NCI-H1436 treated with DMSO at 0.1 percent for 48 hours (cell line): ENCODE measurements at places on chromosomes 2 and 18.

GRCh38 chr2:121529439-121530211 is 1.1 kb upstream of the RNU4ATAC start:
- no peak for DNase-seq

- DNase-seq: no peak
Observed at GRCh38 chr18:2874765-2875164, 28.0 kb downstream of the EMILIN2 start.

GRCh38 chr2:127326289-127326945 is 32.5 kb upstream of the ERCC3 start:
- no peak for DNase-seq

DNA sequence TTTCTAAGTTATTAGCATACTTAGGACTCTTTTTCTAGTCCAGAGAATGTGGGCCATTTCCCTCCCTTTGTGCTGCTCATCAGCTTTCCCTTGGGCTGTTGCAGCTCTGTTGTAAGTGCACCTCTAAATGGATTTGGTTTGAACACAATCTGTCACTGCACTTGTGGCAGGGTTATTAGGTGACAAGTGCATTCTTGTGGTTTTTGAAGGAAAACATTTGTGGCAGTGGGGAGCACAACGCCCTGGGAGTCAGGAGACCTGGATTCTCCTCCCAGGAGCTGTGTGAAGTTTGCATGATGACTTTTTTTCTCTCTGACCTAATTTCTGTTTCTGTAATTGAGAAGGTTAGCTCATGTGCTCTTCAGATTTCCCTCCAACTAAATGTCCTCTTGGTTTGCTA is 630.9 kb upstream of the FAM98A start:
- no peak for DNase-seq

DNA sequence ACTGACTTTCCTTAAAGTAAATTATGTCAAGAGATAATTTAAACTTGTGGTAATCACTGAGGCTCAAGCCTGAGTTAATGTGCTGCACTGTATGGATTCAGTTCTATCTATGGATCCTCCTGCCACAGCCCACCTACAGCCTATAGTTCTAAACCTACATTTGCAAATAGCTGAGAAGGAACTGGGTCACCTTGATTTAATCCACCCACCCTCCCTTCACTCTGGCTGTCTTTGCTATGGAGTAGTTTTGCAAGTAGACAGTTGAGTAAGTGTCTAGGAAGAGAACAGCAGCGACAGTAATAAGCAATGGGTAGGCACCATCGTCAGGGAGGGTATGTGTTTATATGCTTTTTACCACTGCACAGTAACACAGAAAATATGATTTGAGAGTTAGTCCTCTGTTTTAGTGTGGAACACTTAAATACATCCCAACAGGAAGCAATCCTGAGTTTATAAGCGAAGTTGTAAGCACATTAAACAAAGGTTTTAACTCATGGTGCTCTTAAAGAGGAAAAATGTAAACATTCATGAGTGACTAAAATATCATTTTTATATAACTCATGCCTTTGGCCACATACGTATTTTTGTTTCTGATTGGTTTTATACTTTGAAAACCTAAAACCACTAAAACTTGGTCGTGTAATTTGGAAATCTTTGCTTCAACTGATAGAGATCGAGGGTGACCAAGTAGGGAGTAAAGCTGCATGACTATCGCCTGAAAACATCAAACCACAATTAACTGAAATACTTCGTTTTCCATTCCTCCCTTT is 36.3 kb upstream of the CHRNA1 start:
- no peak for DNase-seq

DNA sequence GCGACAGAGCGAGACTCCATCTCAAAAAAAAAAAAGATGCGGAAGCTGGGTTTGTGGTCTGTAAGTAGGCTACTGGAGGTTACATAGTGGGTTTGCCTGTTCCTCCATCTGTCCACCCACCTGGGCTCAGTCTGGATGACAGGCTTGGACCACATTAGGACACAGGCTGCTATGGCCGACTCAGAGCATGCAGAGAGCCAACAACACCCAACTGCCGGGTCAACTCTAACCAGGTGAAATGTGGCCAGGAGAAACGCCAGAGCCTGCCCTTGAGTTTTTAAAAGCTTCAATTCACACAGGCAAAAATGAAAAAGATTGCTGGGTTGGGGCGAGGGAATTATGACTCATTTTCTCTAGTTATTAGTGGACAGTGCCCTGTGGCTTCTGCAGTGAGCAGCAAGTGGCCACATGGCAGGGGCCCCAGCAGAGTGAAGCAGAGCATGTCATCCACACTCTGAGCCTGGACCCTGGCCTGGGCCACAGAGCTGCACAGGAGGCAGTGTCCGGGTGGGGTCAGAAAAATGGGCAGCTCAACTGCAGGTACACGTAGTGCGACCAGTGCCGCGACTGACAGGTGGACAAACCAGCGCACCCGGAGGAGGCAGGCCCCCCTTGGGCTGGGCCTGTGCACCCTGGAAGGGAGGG is 67.4 kb downstream of the BIN1 start:
- no peak for DNase-seq

GRCh38 chr2:236158969-236159777 is 9.0 kb downstream of the GBX2 start:
- DNase-seq: no peak

DNA sequence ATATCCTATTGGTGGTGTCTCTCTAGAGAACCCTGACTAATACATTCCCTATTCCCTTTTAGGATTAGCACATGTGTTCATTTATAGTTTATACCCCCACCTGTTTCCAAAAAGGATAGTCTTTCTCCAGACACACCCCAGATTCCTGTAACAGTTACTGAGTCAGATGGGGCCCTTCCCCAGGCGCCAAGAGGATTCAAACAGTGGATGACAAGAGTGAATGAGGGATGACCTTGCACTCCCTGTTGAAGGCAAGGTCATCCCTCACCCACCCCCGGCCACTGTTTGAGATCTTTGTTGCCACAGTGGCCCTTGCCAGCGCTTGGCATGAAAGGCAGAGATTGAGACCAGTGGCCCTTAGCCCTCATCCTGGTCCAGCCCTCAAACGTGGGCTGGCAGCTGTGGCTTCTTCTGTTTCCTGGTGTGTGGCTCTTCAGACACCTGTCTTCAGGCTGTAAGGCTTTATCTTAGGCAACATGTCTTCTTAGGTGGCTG is 15.3 kb upstream of the REEP1 start:
- DNase-seq: no peak

DNA sequence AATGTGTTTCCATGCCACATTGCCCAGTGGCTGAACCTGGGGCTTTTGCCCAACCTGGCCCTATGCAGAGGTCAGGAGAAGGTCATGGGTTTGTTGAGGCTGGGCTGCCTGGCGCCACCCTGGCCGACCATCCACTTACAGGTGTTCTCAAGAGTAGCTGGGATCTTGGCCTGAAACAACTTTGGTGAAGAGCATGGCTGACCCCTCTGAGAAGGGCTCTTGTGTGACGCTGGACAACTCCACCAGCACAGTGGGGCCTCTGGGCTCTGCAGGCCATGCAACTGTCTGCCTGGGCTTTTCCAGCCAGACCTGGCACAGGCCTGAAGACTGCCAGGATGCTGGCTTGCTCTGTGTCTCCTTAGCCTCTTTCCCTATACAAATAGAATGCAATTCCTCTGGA is 76.4 kb upstream of the ZNG1B start:
- DNase-seq: no peak

DNA sequence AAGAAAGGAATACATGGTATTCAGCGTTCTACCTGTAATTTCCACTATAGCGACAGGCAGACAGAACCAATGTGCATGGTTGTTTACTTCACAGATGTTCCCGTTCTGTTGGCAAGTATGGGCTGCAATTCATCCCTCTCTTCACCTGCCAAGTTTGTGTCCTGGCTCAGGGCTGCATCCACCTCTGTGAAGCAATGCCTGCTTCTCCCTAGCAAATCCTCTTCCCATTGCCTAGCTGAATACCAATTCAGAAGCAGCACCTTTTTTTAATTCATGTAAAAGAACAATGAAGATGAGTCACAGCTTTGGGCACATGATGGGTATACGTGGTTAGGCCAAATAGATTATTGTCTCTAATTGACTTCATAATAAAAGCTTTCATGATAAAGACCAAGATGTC is 54.7 kb upstream of the LRATD1 start:
- DNase-seq: no peak

DNA sequence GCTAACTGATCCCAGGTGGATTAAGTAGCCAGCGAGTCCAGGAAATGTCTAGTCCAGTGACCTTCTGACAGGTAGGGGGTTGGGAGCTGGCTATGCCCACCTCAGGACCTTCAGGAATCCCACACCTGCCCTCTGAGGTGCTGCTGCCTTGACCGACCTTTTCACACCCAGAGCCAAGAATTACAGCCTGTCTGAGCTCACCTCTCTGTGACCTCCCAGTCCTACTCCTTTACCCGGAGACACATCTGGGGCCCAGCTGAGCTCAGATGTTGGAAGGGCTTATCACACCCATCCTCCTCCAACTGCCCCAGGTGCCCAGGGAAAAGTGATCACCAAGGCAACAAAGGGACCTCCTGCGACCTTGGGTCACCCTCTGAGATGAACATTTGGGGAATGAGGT is 413.3 kb upstream of the TNP1 start:
- no peak for DNase-seq

- DNase-seq: no peak
Observed at GRCh38 chr2:153403940-153404339, 74.6 kb downstream of the RPRM start.

DNA sequence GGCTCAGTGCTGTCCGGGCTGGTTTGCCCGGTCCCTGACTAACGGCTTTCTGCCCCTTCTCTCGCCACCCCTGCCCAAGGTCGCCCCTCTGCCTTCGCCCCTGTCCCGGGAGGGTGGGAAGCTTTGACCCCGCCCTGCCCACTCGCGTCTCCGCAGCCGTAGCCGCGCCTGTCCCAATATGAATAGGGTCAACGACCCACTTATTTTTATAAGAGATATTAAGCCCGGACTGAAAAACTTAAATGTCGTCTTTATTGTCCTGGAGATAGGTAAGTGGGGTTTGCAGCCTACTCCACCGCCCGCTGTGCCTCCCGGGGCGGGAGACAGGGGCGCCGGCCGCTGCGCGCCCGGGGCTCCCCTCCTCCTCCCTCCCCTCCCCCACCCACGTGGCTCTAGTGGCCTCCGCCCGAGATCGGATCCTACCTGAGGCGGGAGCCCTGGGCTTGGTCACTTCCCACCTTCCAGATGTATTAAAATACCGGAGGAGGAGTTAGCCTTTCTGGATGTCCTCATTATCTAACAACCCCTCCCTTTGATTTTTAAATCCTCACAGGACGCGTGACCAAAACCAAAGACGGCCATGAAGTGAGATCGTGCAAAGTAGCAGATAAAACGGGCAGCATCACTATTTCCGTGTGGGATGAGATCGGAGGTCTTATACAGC is 633 bp downstream of the NABP1 start:
- DNase-seq: no peak

- no peak for DNase-seq
Observed at GRCh38 chr18:9989481-9989880, 75.7 kb downstream of the VAPA start.

DNA sequence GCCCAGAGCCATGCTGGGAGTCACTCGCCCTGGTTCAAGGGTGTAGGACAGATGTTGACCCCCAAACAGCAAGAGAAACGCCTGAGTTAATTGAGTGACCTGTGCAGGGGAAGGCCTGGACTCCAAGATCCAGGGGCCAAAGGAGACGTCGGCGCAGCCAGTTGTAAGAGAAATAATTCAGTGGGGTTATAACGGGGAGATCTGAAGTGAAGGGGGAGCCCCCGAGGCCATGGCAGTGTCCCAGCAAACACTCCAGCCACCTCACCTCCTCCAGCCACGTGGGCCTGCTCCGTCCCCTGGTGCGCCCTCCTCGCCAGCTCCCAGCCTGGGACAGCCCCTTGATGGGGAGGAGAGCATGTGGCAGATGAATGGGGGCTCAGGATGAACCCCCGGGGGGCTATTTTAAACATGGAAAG is 130.7 kb upstream of the GPC1 start:
- no peak for DNase-seq
